ENCODE measurements at places on chromosomes 12 and 14. TPM values are rescaled to one million over a fixed set of nuclear protein-coding genes. Genes with fewer than 3 reads are reported as not detected.
A peak's percentile ranks its signal among the peaks of the same experiment; 100 is the strongest.

- H3K27me3 ChIP-seq: no peaks in the 10 kb centered on the region
- no peak for DNase-seq
- H3K36me3 ChIP-seq: no peaks in the 10 kb centered on the region
- H3K27ac ChIP-seq: no peak overlapping the region
- H3K4me3 ChIP-seq: no peak overlapping the region
Observed at GRCh38 chr12:104703372-104703771, 246.6 kb downstream of the CHST11 start.

DNA sequence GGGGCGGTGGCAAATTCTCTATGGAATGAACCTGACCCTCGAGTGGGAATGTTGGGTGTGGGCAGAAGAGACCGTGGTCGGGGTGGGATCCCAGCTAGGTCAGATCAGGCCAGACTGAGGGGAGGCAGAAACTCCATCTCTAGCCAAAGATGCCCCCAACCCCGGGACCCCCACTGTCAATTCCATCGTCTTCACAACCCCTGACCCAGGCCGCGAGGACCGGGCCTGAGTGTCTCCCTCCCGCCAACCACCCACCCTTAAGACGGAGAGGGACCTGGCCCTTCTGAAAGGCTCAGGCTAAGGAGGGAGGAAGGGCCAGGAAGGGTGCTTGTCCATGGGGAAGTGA is 760 bp downstream of the PLEKHD1 start:
- no peak for DNase-seq
- H3K4me3 ChIP-seq: no peak overlapping the region
- peaks cover 15% of the 10 kb centered on the region for H3K4me1 ChIP-seq
- H3K27me3 ChIP-seq: peaks cover 8% of the 10 kb centered on the region
- no peak overlapping the region for H3K27ac ChIP-seq

DNA sequence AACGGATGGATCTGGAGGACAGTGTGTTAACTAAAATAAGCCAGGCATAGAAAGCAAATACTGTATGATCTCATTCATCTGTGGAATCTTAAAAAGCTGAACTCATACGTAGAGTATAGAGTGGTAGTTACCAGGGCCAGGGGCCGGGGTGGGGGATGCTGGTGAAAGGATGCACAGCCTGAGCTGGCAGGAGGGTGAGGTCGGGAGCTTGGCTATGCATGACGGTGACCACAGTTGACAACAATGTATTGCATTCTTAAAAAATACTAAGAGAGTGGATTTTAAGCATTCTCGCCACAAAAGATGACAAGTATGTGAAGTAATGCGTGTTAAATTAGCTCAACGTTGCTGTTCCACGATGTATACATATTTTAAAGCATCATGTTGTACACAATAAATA is 351.3 kb downstream of the TMEM121 start:
- no peak overlapping the region for H3K4me3 ChIP-seq
- no peaks in the 10 kb centered on the region for H3K27me3 ChIP-seq
- H3K36me3 ChIP-seq: no peaks in the 10 kb centered on the region
- no peaks in the 10 kb centered on the region for H3K4me1 ChIP-seq
- no peak overlapping the region for H3K27ac ChIP-seq

DNA sequence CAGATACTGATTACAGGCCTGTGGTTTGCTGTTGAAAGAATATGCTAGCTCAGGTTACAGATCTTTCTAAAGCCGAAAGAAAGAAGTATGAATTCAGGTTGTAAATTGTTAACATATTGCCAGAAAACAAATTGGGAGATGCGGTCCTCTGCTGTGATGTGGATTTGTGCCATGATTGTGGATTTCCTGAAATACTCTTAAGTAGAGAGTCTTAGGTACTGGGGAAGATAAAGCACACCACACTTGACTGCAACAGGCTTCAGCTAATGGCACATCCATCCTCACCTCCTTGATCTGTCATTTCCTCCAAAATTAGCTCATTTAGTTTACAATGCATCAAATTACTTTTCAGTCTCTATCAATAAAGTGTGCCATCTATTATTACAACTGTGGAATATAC is 279.2 kb downstream of the SYT1 start:
- no peaks in the 10 kb centered on the region for H3K36me3 ChIP-seq
- H3K4me3 ChIP-seq: no peak overlapping the region
- DNase-seq: no peak
- H3K4me1 ChIP-seq: no peaks in the 10 kb centered on the region
- H3K27me3 ChIP-seq: no peaks in the 10 kb centered on the region

GRCh38 chr14:22296722-22297121 is 292.3 kb downstream of the DAD1 start:
- no peak overlapping the region for H3K27ac ChIP-seq
- no peaks in the 10 kb centered on the region for H3K4me1 ChIP-seq
- H3K36me3 ChIP-seq: no peaks in the 10 kb centered on the region
- DNase-seq: no peak
- H3K27me3 ChIP-seq: no peaks in the 10 kb centered on the region

GRCh38 chr14:66645716-66646115 is 137.8 kb downstream of the GPHN start:
- no peaks in the 10 kb centered on the region for H3K27me3 ChIP-seq
- DNase-seq: no peak
- H3K4me1 ChIP-seq: no peaks in the 10 kb centered on the region
- H3K4me3 ChIP-seq: no peak overlapping the region
- no peak overlapping the region for H3K27ac ChIP-seq

- peaks cover 13% of the 10 kb centered on the region for H3K4me1 ChIP-seq
- peak overlapping the region; percentile 75 for H3K27ac ChIP-seq
- no peak for DNase-seq
- no peaks in the 10 kb centered on the region for H3K36me3 ChIP-seq
Observed at GRCh38 chr14:92459950-92460421, 53.6 kb upstream of the RIN3 start.

DNA sequence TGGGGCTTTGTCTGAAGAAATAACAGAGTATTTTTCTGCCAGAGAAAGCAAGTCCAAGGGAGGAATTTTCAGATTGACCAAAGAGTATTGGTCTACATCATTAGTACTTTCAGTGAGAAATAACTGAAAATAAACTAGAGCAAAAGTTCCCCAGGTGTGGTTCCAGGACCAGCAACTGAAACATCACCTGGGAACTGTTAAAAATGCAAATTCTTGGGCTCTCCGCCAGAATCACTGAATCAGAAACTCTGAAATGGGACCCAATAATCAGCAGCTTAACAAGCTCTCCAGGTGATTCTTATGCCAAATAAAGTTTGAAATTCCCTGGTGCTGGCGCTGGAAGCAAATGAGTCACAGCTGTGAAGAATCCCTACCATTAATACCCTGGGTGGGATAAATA is 52.1 kb downstream of the EIF2S3B start:
- H3K36me3 ChIP-seq: no peaks in the 10 kb centered on the region
- no peaks in the 10 kb centered on the region for H3K4me1 ChIP-seq
- no peak overlapping the region for H3K4me3 ChIP-seq
- no peak overlapping the region for H3K27ac ChIP-seq

- no peak overlapping the region for H3K27ac ChIP-seq
- peaks cover 11% of the 10 kb centered on the region for H3K4me1 ChIP-seq
- no peak overlapping the region for H3K4me3 ChIP-seq
- no peaks in the 10 kb centered on the region for H3K27me3 ChIP-seq
- no peak for DNase-seq
- H3K36me3 ChIP-seq: no peaks in the 10 kb centered on the region
Observed at GRCh38 chr14:51323492-51323891, 83.4 kb downstream of the TMX1 start.

DNA sequence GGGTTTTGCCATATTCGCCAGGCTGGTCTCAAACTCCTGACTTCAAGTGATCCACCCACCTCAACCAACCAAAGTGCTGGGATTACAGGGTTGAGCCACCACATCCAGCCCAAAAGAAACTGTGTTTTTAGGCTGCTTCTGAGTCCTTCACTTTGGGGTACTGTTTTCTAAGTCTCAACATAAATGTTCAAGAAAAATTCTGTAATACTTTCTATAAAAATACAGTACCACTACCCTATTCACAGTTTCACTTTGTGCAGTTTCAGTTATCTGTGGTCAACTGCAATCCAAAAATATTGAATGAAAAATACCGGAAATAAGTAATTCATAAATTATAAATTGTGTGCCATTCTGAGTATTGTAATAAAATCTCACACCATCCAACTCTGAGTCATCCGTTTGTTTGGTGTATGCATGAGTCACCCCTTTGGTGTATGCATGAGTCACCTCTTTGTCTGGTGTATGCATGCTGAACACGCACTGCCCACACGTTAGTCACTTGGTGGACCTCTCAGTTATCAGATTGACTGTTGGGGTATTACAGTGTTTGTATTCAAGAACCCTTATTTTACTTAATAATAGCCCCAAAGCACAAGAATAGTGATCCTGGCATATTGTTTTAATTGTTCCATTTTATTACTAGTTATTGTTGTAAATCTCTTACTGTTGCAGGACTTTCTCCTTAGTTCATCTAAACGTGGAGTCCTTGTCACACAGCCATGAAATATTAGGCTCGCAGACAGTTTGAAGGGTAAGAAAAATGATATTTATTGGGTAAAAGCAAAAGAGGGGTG is 190.2 kb downstream of the FSCB start:
- no peaks in the 10 kb centered on the region for H3K36me3 ChIP-seq
- H3K27me3 ChIP-seq: no peaks in the 10 kb centered on the region
- DNase-seq: no peak
- H3K4me3 ChIP-seq: no peak overlapping the region
- H3K27ac ChIP-seq: no peak overlapping the region

DNA sequence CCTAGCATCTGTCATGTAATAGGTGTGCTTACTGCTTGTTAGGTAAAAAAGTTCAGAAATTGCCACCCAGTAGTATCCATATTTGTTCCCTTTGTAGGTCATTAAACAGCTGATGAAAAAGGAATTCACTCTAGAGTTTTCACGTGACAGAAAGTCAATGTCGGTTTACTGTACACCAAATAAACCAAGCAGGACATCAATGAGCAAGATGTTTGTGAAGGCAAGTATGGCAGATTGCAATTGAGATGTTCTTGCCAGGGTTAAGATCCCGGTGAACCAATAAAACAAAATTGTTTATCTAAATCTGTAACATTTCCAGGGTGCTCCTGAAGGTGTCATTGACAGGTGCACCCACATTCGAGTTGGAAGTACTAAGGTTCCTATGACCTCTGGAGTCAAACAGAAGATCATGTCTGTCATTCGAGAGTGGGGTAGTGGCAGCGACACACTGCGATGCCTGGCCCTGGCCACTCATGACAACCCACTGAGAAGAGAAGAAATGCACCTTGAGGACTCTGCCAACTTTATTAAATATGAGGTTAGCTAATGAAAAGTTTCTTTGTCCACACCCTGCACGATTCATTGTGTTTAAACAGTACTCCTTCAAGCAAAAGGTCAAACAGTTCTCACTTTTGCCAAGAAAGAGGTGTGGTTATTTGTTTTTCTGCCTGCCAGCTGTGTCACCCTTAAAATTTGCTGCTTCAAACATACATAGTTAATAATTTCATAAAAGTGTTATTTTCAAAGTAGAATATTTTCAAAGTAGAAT is 58.3 kb downstream of the ATP2A2 start:
- H3K27ac ChIP-seq: no peak overlapping the region
- no peak for DNase-seq
- no peak overlapping the region for H3K4me3 ChIP-seq
- H3K27me3 ChIP-seq: no peaks in the 10 kb centered on the region

DNA sequence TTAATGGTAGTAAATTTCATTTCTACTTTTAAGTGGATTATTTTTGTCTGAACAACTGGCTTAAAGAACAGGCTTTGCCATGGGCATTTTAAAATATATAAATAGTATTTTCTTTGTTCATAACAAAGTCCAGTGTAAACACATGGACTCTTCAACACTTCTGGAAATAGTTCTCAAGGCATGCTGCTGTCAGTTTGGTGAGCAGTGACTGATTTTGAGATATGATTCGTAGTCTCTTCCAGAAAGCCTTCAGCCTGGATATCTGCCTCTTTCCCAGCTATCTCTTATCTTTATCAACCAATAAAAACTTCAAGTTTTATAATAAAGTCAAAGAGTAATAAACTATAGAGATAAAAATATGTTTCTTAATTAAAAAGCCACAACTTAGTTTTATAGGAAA is 110.7 kb downstream of the NAV3 start:
- H3K36me3 ChIP-seq: no peaks in the 10 kb centered on the region
- no peaks in the 10 kb centered on the region for H3K27me3 ChIP-seq
- no peaks in the 10 kb centered on the region for H3K4me1 ChIP-seq
- H3K27ac ChIP-seq: no peak overlapping the region

- H3K4me3 ChIP-seq: no peak overlapping the region
- H3K27me3 ChIP-seq: no peaks in the 10 kb centered on the region
- H3K4me1 ChIP-seq: peaks cover 3% of the 10 kb centered on the region
Observed at GRCh38 chr12:3003357-3003992, 44.3 kb downstream of the TEAD4 start.

The NEUROD4 gene
- not detected for total RNA-seq

The ZNF84 gene
- total RNA-seq: 39.4 TPM

The TAS2R30 gene
- total RNA-seq: 15.1 TPM
